ENCODE measurements at places on chromosomes 16 and 17.

GRCh38 chr16:80511824-80512592 lies 28.8 kb upstream of the DYNLRB2 start:
- no peak for DNase-seq

DNA sequence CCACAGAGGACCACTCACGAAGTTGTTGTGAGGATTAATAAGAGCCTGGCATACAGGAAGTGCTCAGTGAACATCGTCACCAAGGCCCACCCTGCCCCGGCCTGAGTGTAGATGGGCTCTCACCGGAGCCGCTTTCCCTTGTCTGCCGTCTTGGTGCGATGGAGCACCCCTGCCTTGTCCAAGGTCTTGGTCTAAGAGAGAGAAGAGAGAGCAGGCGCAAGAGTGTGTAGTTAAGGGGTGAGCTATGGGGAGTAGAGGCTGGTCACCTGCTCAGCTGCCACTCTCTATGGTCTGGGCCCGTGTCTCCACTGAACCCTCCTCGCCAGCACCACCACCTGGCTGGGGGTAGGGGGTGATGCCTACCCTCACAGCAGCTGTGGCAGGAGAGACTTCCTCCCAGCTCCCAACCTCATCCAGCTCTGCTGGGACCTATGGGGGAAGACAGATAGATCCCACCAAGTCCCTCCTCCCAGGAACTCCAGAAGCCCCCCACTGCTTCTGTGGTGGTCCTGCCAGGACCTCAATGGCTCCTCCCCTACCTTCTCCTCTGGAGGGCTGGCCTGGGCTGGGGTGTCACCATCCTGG lies 28.7 kb downstream of the ARHGAP27 start:
- no peak for DNase-seq

GRCh38 chr17:16351831-16352230 lies 1.4 kb downstream of the CENPV start:
- DNase-seq = no peak

GRCh38 chr17:5438716-5439445 lies at the start of gene C1QBP:
C1QBP (minus strand) TSS chr17:5439155; CDS start chr17:5439073, 82 bp downstream.
- peak; percentile 56 for DNase-seq

- DNase-seq = no peak
These were observed 560 bp upstream of the RUSF1 start for GRCh38 chr16:31508706-31509195.

GRCh38 chr17:57923182-57923872 lies 31.9 kb downstream of the CUEDC1 start:
- DNase-seq = no peak

- no peak for DNase-seq
These were observed 538.5 kb upstream of the CDH11 start for GRCh38 chr16:65660390-65660789.

GRCh38 chr16:8645831-8646230 lies 24.3 kb downstream of the METTL22 start:
- DNase-seq = no peak

DNA sequence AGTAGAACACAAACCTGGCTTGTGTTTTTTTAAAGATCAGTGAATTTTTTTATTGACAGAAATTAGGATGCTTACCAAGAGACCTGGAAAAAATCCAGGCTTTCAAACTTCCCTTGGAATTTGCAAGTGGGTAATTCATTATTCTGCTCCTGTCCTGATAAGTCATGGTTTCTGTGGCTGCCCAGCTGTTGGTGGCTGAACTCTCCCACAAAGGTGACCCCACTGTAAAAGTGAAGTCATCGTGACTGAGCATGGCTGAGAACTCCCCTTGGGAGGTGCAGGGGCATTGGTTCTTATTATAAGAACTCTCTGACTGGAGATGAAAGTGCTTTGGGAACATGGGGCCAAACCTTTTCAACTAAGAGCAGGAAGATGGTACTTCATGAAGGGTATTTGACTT lies 46.6 kb upstream of the TANC2 start:
- DNase-seq = no peak

DNA sequence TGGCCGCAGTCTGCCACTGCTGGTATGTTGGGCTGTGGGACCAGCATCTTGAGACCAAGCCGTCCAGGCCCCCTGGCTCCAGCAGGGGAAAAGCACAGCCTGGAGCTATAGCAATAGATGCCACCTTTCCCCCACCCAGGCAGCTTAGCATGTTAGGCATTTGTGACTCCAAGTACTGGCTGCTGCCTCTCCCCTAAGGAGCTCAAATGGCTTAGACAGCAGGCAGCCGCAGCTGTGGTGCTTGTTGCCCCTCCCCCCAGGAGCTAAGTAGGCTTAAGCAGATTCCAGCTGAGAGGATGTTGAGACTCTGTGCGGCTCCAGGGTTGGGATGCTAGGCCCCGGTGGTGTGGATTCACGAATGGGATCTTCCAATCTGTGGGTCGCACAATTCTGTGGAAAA lies 88.8 kb upstream of the ANKFN1 start:
- no peak for DNase-seq

GRCh38 chr16:18983565-18984434 lies at the start of gene TMC7:
TMC7 (plus strand) TSS chr16:18983934; CDS start chr16:18984064, 130 bp downstream.
- peak; percentile 41 for DNase-seq

DNA sequence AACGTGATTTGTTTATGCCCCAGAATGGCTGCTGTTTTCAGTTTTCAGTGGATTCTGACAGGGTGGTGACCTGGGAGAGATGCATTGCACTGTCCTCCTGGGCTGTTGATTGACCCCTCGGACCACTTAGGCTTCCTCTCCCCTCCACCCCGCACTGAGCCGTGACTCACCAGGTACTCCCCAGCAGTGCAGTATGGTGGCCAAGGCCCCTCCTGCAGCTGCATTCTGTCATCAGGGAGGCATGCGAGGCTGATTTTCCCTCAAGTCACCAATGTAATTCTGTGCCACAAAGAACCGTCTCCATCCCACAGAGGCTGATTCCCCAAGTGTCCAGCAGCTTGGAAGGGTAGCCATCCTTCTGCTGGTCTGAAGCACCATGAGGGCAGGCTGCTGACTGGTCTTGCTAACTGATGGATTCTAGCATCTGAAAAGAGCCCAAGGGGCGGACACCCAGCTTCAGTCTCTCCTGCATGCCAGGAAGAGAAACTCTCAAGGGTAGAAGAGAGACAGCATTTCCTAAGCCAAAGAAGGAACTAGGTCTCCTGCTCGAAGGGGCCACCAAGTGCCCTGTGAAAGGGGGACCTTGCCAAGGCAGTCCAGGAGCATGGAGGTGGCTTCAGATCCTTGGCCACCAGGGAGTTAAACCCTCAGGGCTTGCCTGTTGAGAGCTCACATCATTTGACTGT lies 148.1 kb downstream of the SOCS1 start:
- no peak for DNase-seq

GRCh38 chr17:13413001-13413400 lies 188.7 kb downstream of the HS3ST3A1 start:
- no peak for DNase-seq

DNA sequence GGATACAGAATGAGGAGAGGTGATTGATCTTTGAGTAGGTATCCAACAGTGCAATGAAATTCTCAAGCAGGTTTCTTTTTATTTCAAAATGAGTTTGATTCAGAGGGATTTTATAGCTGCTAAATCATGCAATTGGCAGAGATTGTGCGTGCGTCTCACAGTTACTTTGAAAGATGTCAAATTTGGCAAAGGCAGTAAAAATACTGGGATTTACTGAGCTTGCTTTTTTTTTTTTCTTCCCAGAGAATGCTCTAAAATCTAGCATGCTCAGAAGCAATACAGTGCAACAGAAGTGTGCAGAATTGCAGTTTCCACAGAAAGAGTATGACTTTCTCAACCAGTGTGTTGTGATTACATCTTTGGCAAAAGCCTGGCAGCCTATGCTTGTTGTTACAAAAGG lies 410.7 kb upstream of the GOT2 start:
- no peak for DNase-seq

- DNase-seq = no peak
These were observed 36.0 kb downstream of the ARHGAP23 start for GRCh38 chr17:38464251-38464722.

DNA sequence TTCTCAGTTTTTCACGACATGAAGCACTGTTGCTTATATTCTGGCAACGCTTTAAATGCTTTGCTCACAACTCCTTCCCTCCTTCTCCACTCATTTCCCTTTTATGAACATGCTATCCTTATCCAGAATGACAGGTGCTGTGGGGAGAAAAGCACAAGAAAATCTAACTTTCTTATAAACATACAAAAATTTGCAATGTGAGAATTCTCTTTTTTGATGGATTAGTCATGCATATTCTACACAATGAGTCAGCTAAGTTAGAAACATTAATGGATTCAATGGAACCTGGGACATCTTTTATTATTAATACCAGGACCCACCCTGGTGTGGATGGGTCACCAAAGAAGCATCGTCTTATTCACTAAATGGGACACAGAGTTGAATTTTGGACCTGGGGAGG lies 234.6 kb upstream of the CDH5 start:
- DNase-seq = no peak

DNA sequence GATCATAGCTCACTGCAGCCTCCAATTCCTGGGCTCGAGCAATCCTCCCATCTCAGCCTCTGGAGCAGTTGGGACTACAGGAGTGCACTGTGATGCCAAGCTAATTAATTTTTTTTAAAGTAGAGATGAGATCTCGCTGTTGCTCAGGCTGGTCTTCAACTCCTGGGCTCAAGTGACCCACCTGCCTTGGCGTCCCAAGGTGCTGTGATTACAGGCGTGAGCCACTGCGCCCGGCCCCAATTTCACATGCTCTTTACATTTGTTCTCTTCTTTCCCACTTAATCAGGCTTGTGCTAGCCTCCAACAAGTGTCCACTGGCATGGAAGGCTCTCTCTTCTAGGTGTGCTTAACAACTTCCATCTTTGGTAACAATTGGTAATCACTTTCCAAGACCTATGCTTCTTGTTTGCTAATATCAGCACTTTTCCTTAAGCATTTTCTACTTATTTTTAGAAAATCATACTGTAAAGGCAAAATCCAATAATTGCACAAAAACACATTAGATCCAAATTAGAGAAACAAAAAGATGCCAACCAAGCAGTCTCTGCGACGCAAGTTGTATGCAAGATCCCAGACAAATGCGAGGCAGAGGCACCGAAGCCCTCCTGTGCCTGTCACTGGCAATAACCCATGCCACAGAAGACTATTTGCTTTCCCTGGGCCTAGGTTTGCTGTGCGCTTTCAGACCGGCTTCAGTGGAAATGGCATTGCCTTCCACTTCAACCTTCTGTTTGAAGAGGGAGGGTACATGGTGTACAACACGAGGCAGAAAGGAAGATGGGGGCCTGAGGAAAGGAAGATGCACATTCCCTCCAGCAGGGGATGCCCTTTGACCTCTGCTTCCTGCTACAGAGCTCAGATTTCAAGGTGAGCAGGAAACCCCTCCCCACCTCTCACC lies 52.6 kb downstream of the NOS2 start:
- DNase-seq = no peak

DNA sequence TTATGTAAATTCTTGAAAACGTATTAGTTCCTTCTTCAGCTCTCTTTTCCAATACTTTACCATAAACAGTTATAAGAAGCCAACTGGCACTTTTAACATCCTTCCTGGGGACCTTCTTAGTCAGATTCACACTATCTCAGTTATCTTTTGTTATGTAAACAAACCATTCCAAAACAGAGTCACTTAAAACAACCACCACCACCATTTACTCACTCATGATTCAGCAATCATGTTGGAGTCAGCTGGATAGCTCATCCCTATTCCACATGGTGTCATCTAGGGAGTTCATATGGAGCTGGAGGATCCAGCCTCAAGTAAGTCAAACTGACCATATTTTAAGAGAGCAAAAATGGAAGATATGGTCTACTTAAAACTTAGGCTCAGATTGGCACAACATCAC lies 240.3 kb upstream of the IRX3 start:
- DNase-seq = no peak

DNA sequence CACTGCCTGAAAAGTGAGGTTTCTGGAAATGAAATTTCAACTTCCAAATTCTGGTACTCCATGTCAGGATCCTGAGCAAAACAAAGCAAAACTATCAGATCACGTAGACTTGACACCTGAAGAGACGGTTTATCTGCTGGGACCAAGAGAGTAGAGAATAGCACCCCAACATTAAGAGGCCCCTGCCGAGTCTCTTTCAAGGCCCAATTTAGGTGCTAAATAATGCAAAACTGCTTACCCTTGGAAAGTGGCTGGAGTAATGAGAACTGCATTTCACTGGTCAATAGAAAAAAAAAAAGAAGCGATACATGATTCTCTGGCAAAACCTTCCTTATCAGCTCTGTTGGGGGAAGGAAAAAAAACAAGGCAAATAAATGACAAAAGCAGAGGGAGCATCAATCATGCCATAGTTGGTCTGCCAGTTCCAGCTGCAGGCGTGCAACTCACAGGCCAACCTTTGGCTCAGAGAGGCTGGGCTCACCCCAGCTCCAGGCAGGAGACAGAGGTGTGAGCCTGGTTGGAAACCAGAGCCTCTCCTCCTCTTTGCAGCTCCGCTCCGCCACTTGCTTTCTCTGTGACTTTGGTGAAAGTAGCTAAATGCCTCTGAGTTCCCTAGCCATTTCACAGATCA lies 595.2 kb downstream of the TOX3 start:
- no peak for DNase-seq

GRCh38 chr17:43740541-43740940 lies 18.1 kb downstream of the SOST start:
- no peak for DNase-seq

DNA sequence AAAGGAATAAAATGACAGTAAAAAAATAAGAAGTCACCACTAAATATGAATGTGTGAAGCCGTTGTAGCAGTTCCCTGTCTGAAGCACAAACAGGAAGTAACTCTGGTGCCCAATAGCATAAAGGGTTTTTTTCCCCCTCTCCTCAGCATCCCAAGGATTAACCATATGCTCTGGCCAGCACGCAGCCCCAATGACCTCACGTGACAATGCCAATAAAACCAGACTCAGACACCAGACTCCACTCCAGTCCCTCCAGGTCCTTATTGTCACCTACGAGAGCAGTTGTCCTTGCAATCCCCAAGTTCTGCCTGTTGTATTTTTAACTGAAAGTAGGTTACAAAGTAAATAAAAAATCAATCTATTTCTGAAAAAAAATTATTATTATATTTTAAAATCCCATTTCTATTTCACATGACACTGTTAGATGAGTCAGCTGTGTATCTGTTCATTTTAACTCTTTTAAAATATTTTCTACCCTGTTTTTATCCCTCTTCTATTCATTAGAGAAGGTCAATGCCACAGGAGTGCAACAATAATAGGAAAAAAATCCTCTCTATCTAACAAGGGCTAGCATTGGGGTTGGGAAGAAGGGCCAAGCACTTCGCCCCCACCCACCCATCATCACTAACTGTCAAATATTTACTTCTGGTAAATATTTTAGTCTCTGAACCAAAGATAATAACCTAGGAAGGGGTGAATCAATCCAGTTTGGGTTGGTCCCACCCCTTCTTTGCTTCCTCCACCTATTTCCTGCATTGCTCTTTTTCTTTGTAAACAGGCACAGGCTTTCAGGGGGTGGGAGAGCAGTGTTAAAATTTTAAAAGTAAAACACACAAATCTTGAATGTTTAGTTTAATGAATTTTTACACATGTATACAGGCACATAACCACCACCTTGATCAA lies 6.6 kb downstream of the PRAC1 start:
- peak; percentile 43 for DNase-seq

- DNase-seq = no peak
These were observed 1.4 kb downstream of the COTL1 start for GRCh38 chr16:84616515-84616914.

DNA sequence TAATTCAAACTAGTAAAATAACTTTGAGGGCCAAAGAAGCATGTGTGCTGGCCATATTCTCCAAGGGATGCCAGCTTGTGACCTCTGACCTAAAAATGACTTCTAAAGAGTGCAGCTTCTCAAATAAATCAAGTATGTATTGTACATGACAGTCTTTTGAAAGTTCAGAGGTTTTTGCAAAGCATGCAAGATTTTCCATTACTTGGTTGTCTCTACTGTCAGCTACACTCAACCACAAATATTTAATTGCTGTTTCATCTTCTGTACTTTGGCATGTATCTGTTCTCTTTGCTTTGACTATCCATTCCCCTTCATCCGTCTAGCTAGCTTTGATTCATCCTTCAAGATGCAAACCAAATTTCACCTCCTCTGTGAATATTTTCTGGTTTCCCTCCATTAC lies 121.9 kb upstream of the HS3ST2 start:
- DNase-seq = no peak

Measured in NCI-H2029 treated with DMSO at 0.1 percent for 48 hours (cell line).